Upper lobe of right lung (tissue), 1 donor: ENCODE measurements at places on chromosomes 16 and 17. TPM values are rescaled to one million over a fixed set of nuclear protein-coding genes. Genes with fewer than 3 reads are reported as not detected.

- no peaks in the 10 kb centered on the region for H3K27me3 ChIP-seq
- no peaks in the 10 kb centered on the region for H3K36me3 ChIP-seq
- peaks cover 62% of the 10 kb centered on the region for H3K4me1 ChIP-seq
- no peak for DNase-seq
Observed at GRCh38 chr17:59377410-59377809, 46.0 kb downstream of the YPEL2 start.

DNA sequence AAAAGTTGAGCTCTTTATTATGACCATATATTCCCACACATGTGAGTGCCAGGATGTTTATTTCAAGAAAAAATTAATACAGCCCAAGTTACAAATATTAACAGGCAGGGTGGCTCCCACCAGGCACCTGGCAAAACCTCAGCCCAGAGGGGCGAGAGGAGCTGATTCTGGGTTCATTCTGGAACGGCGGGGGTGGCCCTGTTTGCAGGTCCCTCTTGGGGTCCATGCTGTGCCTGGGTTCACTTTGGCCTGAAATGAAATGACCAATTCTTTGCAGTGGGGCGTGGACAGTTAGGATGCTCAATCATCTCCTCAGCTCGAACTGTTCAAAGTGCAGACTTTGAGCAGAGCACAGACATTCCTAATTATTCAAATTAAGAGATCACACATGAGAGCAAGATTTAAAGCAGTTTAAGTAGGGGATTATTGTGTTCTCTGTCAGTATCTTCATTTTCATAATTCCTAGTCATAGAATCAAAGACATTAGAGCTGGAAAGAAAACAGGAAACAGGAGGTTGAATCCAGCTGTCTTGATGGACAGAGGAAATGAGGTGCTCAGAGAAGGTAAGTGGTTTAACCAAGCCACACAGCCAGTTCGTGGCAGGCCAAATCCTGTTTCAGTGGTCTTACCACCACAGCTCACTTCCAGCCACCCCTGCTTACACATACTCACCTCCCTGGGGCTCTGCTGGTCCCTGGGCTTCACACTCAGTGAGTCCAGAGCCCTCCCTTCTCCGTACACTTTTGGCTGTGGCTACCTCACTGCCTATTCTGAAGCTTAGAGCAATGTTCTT, 363.9 kb upstream of the TNRC6C start:
- H3K27ac ChIP-seq, result no peak overlapping the region
- no peak overlapping the region for H3K4me3 ChIP-seq
- H3K27me3 ChIP-seq, result no peaks in the 10 kb centered on the region

- peaks cover 7% of the 10 kb centered on the region for H3K4me1 ChIP-seq
- no peak overlapping the region for H3K27ac ChIP-seq
- no peaks in the 10 kb centered on the region for H3K27me3 ChIP-seq
- H3K36me3 ChIP-seq, result no peaks in the 10 kb centered on the region
Observed at GRCh38 chr17:15289285-15290183, 24.4 kb upstream of the PMP22 start.

DNA sequence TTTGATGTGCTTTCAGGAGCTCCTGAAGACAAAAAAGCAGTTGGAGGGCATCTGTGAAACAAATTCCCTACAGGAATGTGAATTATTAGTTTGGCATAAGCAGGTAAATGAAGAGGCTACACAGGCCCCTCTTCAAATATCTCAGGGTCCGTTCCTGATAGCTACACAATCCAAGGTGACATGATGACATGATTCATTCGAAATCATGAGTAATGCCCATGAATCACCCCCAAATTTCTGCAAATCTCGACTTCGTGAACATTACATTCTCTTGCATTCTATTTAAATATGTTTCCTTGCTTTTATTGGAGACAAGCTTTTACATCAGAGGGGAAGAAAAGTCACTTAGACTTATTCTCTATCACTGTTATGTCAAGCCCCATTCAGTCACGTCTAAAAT, 22.3 kb downstream of the GAN start:
- no peak overlapping the region for H3K27ac ChIP-seq
- no peak overlapping the region for H3K4me3 ChIP-seq
- H3K27me3 ChIP-seq, result no peaks in the 10 kb centered on the region

- H3K27ac ChIP-seq, result no peak overlapping the region
- H3K4me3 ChIP-seq, result no peak overlapping the region
- DNase-seq, result no peak
Observed at GRCh38 chr17:71970312-71970711, 150.5 kb upstream of the SOX9 start.

GRCh38 chr17:12395733-12396354, 269.8 kb upstream of the MYOCD start:
- no peaks in the 10 kb centered on the region for H3K36me3 ChIP-seq
- no peaks in the 10 kb centered on the region for H3K4me1 ChIP-seq
- H3K27ac ChIP-seq, result no peak overlapping the region
- no peaks in the 10 kb centered on the region for H3K27me3 ChIP-seq
- DNase-seq, result no peak

GRCh38 chr16:89410794-89411309, 79.5 kb downstream of the ANKRD11 start:
- H3K36me3 ChIP-seq, result no peaks in the 10 kb centered on the region
- no peak overlapping the region for H3K27ac ChIP-seq
- peaks cover 79% of the 10 kb centered on the region for H3K4me1 ChIP-seq
- H3K27me3 ChIP-seq, result no peaks in the 10 kb centered on the region
- DNase-seq, result peak; percentile 83
- no peak overlapping the region for H3K4me3 ChIP-seq

- H3K27me3 ChIP-seq, result peaks cover 19% of the 10 kb centered on the region
- H3K27ac ChIP-seq, result no peak overlapping the region
- H3K4me3 ChIP-seq, result no peak overlapping the region
- DNase-seq, result no peak
- no peaks in the 10 kb centered on the region for H3K4me1 ChIP-seq
Observed at GRCh38 chr16:1097156-1097555, 1.1 kb upstream of the C1QTNF8 start.

DNA sequence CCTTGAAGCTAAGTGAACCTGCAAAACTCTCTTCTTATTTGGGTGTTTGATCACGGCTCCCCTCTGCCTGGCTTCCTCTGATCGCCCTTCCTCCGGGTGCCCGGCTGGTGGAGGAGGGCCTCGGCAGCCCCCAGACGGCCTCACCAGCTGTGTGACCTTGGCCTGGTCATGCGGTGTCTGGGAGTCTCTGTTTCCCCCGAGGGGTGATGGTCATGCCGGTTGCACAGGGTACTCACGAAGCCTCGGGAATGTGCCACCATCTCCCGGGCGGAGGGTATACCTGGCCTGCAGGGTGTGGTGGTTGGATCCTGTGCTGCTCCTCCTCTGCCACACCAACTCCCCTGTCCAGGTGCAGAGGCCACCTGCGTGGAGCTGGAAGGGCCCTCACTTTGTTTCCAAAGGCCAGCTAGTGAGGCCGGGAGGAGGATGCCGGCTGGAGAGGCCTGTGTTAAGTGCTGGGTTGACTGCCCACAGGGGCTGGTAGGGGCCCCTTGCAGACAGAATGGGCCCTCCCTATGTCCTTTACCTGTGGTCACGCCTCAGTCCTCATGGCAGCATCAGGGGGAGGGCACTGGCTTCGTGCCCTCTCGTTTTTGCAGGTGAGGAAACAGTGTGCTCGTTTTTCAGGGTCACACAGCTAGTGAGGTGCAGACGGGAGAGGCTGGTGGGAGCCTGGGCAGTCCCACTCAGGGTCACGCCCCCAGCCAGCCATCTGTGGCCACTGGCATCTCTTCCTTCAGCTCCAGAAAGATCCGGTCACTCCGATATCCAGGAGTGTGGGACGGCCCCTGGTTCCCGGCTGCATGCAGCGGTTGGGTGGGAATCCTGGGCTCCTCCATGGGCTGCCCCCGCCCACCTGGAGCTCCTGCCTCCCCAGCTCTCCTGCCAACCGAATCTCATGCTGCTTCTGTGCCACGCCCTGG, 148.5 kb upstream of the GSE1 start:
- peaks cover 26% of the 10 kb centered on the region for H3K4me1 ChIP-seq
- no peak overlapping the region for H3K4me3 ChIP-seq
- no peaks in the 10 kb centered on the region for H3K36me3 ChIP-seq
- DNase-seq, result no peak
- no peak overlapping the region for H3K27ac ChIP-seq
- no peaks in the 10 kb centered on the region for H3K27me3 ChIP-seq

GRCh38 chr17:15777717-15778116, 45.6 kb downstream of the TBC1D26 start:
- peaks cover 6% of the 10 kb centered on the region for H3K4me1 ChIP-seq
- H3K4me3 ChIP-seq, result no peak overlapping the region
- no peak for DNase-seq
- no peak overlapping the region for H3K27ac ChIP-seq

- H3K36me3 ChIP-seq, result no peaks in the 10 kb centered on the region
- H3K4me1 ChIP-seq, result no peaks in the 10 kb centered on the region
- no peak for DNase-seq
- no peaks in the 10 kb centered on the region for H3K27me3 ChIP-seq
Observed at GRCh38 chr17:70332356-70333210, 163.3 kb downstream of the KCNJ2 start.

GRCh38 chr17:42459801-42460281, 1.2 kb downstream of the ATP6V0A1 start:
- DNase-seq, result no peak
- H3K36me3 ChIP-seq, result peaks cover 34% of the 10 kb centered on the region
- no peaks in the 10 kb centered on the region for H3K27me3 ChIP-seq
- H3K4me3 ChIP-seq, result peak overlapping the region; percentile 73
- peaks cover 37% of the 10 kb centered on the region for H3K4me1 ChIP-seq

DNA sequence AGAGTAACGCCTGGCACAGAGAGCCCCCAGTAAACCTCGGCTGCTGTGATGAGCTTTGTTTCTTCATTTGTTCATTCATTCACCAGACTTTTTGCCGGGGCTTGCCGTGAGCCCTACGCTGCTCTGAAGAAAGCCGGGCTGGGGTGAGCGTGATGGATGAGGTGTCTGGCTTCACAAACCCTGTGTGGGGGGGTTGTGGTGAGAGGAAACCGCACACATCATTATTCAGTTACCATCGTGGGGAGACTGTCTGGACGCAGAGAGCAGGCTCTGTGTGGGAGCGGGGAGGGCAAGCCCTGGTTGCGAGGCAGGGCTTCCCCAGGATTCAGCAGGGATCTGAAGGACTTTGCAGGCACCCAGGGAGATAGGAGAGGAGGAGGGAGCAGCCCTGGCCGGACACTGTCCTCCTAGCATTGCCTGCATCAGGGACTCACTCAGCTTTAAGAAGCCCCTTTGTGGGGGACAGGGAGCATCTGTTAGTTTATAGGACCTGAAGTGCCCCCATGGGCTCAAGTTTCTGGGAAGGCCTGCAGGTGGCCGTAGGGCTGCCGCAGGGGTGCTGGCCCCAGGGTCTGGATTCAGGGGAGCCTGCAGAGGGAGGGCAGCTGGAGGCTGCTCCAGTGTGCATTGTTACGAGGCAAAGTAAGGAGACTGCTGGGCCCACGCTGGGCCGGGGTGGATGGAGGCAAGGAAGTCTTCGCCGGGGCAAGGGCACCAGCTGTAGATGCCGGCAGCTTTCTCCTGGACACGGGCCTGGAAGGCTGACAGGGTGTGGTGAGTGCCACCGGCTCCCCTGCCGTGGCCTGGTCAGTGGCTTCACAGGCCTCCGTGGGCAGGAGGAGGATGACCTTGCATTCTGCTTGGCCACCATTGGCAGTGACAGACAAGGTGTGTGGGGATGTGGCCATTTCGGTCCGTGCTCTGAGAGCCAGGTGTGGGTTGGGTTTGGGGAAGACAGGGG, 334.5 kb downstream of the SEC14L1 start:
- DNase-seq, result no peak
- no peak overlapping the region for H3K4me3 ChIP-seq
- peaks cover 92% of the 10 kb centered on the region for H3K4me1 ChIP-seq
- H3K36me3 ChIP-seq, result no peaks in the 10 kb centered on the region

- peaks cover 43% of the 10 kb centered on the region for H3K4me1 ChIP-seq
- H3K4me3 ChIP-seq, result peak overlapping the region; percentile 64
- H3K27me3 ChIP-seq, result no peaks in the 10 kb centered on the region
Observed at GRCh38 chr17:45225964-45226530, 4.4 kb downstream of the FMNL1 start.

DNA sequence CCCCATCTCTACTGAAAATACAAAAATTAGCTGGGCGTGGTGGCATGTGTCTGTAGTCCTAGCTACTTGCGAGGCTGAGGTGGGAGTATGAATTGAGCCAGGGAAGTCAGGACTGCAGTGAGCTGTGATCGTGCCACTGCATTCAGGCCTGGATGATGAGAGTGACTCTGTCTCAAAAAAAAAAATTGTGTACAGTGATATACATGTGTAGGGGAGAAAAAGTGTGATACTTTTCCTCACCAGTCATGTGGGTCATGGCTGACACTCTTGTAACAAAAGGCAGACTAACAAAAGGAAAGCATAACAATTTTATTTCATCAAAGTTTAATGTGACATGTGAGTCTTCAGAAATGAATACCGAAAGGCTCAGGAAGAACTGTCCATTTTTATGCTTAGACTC, 2.0 kb upstream of the ABCC12 start:
- no peaks in the 10 kb centered on the region for H3K27me3 ChIP-seq
- DNase-seq, result no peak
- no peak overlapping the region for H3K4me3 ChIP-seq
- no peaks in the 10 kb centered on the region for H3K36me3 ChIP-seq
- peaks cover 8% of the 10 kb centered on the region for H3K4me1 ChIP-seq

DNA sequence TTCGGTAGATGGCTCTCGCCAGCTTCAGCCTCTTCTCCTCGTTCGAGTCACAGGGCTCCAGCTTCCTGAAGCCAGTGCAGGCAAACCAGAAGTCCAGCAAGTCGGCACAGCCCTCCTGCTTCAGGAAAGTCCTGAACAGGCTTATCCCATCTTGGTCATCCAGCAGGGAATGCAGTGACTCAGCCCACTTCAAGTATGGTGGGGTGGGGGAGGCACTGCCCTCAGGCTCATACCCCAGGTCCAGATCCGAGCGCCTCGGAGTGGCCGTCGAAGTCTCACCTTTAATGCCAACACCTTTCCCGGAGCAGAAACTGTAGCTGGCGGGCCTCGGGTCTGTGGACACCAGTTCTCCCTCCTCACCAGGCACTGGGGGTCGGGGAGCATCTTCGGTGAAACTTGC, 5.9 kb downstream of the AXIN1 start:
- no peak overlapping the region for H3K4me3 ChIP-seq
- no peak overlapping the region for H3K27ac ChIP-seq
- H3K4me1 ChIP-seq, result peaks cover 9% of the 10 kb centered on the region

KRTAP9-2 gene
- not detected for total RNA-seq

DNAH3 gene
- total RNA-seq, result 0.06 TPM

CORO6 gene
- 7.7 TPM for total RNA-seq

SLC13A2 gene
- total RNA-seq, result 0.87 TPM

CASKIN1 gene
- 0.06 TPM for total RNA-seq

EVPL gene
- total RNA-seq, result 46.8 TPM

ABCA8 gene
- total RNA-seq, result 34.0 TPM

TP53TG3 gene
- not detected for total RNA-seq

MYH1 gene
- total RNA-seq, result 0.81 TPM

ACSM5 gene
- 4.5 TPM for total RNA-seq

TBX2 gene
- 122 TPM for total RNA-seq

KRT24 gene
- not detected for total RNA-seq

TEKT1 gene
- not detected for total RNA-seq
